ENCODE measurements at places on chromosomes 4 and X.

DNA sequence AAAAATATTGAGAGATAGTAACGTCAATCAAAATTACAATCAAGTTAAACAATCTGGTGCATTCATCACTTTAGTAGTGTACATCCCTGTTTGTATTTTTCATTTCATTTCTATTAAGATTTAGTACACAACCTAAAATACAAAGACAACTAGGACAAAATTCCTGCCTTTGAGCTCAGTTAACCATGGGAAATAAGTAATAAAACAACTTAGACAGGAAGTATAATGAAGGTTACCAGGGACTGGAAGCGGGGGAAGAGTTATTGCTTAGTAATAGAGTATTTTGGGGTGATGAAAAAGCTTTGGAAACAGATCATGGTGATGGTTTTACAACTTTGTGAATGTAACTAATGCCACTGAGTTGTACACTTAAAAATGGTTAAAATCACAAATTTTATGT lies 25.6 kb upstream of the ATXN3L start:
- DNase-seq: no peak

- no peak for DNase-seq
Observed at GRCh38 chr4:183250831-183251230, 69.2 kb downstream of the CLDN22 start.

DNA sequence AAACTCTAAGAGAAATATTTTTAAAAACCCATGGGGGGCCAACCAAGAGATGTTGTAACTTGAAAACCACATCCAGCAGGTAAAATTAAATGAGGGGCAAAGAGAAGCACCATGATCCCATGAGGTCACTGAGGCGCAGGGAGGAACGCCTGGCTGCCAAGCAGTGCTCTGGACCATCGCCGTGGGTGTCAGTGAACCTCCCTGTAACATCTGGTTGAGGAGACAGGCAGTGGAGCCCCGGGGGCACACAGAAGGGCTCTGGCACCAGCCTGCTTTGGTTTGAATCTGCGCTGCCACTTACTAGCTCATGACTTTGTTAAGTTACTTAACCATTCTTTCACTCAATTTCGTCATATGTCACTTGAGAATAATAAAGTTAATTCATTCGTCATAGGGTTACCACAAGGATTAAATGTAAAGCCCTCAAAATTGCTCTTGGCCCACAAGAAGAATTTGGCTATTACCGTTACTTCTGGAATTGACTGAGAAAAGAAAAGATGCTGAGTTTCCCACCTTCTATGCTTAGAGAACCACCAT lies 41.6 kb upstream of the SLC25A4 start:
- DNase-seq: no peak

- DNase-seq: peak; percentile 30
Observed at GRCh38 chrX:44223150-44223549, 120.3 kb downstream of the EFHC2 start.

GRCh38 chrX:115665122-115665521 lies 104.1 kb downstream of the PLS3 start:
- no peak for DNase-seq

GRCh38 chrX:68177542-68177941 lies 255.8 kb downstream of the OPHN1 start:
- DNase-seq: peak; percentile 61
